Stimulated activated CD8-positive, alpha-beta memory T cell treated with anti-CD3 and anti-CD28 coated beads, Interleukin-7, amount 100 ng/mL, for 1 hour (primary cell): ENCODE measurements at places on chromosomes 5 and 9.

DNA sequence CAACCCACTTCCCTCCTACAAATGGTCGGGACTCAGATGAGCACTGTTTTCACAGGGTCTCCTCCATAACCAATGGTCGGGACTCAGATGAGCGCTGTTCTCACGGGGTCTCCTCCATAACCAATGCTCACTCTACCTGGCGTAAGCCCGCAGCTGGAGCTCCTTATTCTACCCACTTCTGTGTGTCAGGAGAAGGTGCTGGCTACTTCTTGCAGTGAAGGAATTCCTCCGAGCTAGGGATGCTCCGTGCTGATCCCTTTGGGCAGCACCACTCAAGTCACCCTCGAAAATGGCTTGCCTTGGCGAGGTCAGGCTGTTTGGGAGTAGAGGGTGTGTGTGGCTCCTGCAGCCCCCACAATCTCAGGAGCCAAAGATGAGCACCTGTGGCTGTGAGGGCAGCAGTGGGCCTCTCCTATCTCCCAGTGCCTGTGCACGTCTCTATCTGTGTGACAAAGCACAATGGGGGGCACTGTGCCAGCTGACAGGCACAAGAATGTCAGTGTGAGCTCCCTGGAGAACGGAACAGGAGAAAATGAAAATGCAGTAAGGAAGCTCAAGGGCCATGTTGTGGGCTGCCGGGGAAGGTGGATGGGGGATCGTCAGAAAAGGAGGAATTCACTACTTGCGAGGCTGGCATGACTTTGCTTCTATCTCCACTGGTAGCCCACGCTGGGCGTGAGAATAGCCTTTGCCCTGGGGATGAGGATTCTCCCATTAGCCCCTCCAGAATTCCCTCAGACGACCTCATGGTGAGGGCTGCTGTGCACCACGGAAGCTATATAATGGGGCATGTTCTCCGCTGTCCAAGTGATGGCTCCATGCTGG is 3.9 kb upstream of the BTNL9 start:
- DNase-seq, result no peak

- no peak for DNase-seq
Measured at GRCh38 chr5:43664501-43665040, 61.6 kb downstream of the NNT start.

DNA sequence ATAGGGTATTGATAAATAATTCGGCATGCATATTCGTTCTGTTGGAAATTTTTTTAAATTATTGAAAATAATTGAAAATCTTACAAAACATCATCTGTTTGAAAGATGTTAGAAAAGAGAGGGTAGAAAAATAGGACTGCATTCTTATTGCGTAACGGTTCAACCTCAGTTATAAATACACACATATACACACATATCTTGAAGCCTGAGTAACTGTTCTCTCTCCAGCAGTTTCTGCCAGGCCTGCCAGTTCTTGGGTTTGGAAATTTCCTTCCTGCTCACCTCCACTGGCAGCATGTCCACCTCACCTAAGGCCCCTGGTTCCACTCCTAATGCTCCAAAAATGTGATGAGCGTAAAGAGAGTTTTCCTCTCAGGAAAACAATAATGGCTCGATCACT is 9.1 kb downstream of the SPATA31E1 start:
- DNase-seq, result no peak

- no peak for DNase-seq
Measured at GRCh38 chr5:82766206-82766605, 311.0 kb downstream of the TMEM167A start.
